ENCODE measurements at places on chromosomes 2 and 18. TPM values are rescaled to one million over a fixed set of nuclear protein-coding genes. Genes with fewer than 3 reads are reported as not detected.

PTPRN gene
- total RNA-seq = not detected

GRCh38 chr2:59425247-59425646, 1128.2 kb downstream of the BCL11A start:
- H3K27me3 ChIP-seq = no peaks in the 10 kb centered on the region
- no peaks in the 10 kb centered on the region for H3K36me3 ChIP-seq
- DNase-seq = no peak
- no peak overlapping the region for H3K4me3 ChIP-seq
- H3K27ac ChIP-seq = no peak overlapping the region
- H3K4me1 ChIP-seq = no peaks in the 10 kb centered on the region

TLX2 gene
- 0.40 TPM for total RNA-seq

DNA sequence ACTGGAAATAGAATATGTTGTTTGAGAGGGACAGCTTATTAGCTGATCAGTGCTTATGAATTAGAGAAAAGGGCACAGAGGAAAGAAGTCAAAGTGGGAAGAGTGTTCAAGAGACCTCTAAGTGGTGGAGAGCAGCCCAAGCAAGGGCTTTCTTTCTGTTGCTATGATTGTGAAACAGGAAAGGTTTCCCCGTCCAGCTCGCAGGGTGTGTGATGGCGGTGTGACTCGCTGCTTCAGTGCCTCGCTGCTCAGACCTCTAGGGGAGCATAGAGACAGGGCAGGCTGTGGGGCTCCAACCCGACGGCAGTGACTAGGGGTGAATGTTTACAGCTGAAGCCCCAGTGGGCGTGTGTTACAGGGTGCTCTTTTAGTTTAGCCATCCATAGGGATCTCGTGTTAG, 166.5 kb upstream of the COPS8 start:
- no peak overlapping the region for H3K27ac ChIP-seq
- DNase-seq = no peak
- H3K27me3 ChIP-seq = peaks cover 6% of the 10 kb centered on the region
- no peaks in the 10 kb centered on the region for H3K4me1 ChIP-seq
- no peaks in the 10 kb centered on the region for H3K36me3 ChIP-seq

Measured in activated CD4-positive, alpha-beta T cell treated with anti-CD3 and anti-CD28 coated beads, Interleukin-2, amount 10 ng/mL, durations not matched to agents 7 days and 5 days (primary cell).